Activated CD4-positive, CD25-positive, alpha-beta regulatory T cell treated with anti-CD3 and anti-CD28 coated beads, Interleukin-2, amount 50 U/mL, for 24 hours (primary cell): ENCODE measurements at places on chromosomes 7 and 10.

DNA sequence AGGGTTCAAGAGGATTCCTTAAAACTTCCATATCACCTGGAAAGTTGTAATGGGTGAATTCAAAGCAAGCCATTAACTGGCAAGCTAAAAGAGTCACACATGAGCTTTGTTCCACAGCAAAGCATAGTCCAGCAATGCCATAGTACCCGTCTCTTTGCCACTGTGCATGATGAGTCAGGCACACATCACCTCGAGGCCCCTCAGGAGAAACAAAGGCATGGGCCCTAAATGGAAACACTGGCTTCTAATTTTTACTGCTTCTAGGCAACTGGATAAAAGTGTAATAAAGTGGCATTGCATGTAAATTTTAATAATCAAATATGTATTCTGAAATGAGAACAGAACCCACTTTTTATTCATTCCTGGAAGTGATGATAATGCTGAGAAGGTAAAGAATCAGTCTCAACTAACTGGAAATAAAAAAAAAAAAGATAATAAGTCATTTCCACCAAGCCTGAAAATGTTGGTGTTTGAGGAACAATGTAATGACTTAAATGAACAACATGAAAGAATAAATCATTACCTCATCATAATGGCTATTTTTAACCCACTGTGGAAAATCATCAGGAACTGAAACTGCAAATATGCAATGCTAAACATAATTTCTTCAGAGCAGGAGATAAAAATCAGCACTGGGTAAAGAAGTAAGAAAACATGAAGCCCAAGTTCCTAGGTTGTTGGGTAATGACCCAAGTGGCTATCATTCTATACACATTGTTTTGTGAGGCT lies 104.9 kb downstream of the CDK6 start:
- ATAC-seq = peak; percentile 71

DNA sequence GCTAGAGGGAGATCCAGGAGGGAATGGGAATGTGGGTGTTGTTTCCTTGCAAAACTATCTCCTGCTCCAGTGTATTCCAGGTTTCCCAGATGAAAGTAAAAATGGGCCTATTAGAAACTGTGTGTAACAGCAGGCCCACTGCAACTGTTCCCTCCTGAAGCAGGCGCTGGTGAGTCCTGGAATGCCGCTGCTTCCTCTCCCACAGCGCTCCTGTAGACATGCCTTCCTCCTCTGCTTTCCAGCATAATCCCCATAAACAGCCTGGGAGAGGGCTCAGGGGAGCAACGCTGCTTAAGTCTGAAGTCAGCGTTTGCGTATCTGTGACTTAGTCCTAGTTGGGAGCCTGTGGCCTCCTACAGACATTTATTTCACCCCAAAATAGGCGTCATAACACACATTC lies 551.0 kb upstream of the FOXK1 start:
- no peak for ATAC-seq

DNA sequence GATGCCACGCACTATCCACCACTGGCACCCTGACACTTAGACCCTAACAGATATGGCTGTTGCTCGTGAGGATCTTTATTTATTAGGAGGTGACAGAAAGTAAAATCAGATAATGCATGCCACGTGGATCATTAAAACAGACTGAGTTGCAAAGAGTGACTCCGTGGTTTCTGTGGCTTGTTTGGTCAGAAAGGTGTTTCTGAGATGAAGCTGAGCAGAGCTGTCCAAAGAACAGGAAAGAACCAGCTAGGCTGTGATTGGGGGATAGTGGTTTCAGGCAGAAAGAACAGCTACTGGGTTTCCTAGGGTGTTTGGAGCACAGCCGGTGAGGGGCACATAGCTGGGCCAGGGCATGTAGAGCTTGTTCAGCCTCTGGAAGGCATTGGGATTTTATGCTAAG lies 34.4 kb downstream of the CSGALNACT2 start:
- no peak for ATAC-seq

GRCh38 chr10:7027913-7028808 lies 382.7 kb downstream of the SFMBT2 start:
- ATAC-seq = peak; percentile 33

GRCh38 chr7:7399707-7400106 lies 136.0 kb downstream of the COL28A1 start:
- no peak for ATAC-seq

DNA sequence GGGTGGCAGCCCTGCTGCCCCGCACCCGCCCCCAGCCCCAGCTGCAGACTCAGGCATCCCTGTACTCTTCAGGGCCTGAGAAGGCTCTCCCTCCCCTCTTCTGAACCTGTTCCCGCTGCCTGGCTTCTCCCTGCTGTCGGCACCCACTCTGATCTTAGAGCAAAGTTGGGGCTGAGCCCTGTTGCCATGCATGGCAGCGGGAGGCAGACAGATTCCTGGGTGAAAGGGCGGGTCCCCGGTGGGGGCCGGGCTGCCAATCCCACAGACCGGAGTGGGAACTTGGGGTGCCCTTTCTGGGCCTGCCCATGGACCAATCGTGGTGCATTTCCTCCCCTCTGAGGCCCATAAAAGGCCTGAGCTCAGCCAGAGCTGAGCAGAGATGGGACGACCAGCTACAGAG lies 80.7 kb downstream of the SPDYE5 start:
- no peak for ATAC-seq

- ATAC-seq = peak; percentile 35
Measured at GRCh38 chr7:128361411-128362379, at the start of gene PRRT4. PRRT4 (minus strand) TSS chr7:128361690.

GRCh38 chr10:34954142-34954541 lies 136.0 kb downstream of the CUL2 start:
- no peak for ATAC-seq

GRCh38 chr10:67697724-67698131 lies 1.7 kb upstream of the CTNNA3 start:
- peak; percentile 53 for ATAC-seq

DNA sequence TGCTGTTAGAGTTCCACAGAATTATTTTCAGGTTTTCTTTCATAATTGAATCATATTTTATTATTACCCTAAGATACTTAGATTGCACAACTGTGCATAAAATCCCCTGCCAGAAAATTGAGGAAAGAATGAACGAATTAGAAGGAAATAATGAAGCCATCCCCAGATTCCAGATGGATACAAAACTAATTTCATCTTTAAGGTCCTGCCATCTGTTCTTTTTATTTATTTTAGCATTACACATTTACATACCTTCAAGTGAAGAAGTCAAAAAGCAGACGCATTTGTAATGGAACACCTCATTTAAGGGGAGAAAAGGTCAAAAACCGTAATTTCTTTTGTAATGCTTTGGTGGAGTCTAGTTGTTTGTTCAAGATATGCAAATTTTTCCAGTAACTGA lies 77.0 kb upstream of the LRRTM3 start:
- ATAC-seq = no peak

GRCh38 chr10:12390733-12391132 lies 41.4 kb downstream of the CAMK1D start:
- ATAC-seq = no peak
